NCI-H1105 treated with DMSO at 0.1 percent for 48 hours (cell line): ENCODE measurements at places on chromosomes 6 and 20.

DNA sequence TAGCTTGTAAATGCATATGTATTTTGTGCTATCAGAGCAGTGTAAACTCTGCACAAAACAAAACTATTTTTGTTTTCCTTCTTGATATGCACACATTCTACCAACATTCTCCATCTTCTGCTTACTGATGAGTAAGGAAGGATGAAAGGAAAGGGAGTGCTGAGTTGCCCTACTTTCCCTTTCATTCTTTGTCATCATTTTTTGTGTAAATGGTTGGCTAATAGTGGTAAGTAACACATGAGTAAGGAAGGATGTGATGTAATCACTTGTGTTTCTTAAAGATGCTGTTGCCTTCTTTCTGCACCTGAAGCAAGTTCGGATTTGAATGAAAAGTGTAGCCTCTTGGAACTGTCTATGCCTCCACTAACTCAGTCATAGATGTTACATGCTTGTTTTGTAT is 4.6 kb upstream of the REV3L start:
- DNase-seq = no peak

DNA sequence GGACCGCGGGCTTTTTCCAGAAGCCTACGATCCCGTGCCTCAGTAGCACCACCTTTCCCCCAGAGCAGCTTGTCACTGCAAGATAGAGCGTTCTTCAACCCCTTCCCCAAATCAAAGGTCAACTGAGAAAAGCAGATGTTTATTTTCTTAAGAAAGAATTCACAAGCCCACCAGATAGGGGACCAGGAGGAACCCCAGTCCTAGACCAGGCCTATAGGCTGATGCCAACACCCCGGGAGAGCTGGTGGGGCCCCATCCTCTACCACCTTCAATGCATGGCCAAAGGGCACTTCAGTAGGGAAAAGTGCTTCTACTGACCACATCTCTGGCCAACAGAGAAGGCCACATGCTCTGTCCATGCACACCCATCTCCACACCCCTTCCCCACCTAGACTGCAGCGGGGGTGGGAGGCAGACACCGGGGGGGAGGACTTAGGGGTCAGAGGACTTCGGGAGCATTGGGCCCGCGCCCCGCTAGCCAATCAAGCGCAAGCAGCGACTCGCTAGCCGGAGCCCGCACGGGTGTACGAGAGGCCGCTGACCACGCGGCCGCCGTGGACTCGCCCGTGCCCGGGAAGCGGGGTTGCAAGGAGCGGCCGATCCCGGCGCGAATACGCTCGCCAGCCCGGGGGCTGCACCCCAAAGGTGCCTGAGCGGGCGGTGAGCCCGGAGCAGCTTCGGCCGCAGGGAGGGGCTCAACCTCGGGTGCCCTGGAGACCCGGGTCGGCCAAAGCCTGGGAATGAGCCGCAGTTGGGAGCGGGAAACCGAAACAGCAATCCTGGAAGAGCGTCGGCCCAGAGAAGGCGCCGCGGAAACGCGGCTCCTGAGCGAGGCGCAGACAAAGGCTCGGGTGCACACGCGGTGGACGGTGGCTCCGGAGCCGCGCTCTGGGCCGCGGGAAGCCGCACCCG is 2.8 kb downstream of the PDE10A start:
- peak; percentile 33 for DNase-seq

- no peak for DNase-seq
Observed at GRCh38 chr6:46291275-46291633, 120.5 kb upstream of the ENPP5 start.

DNA sequence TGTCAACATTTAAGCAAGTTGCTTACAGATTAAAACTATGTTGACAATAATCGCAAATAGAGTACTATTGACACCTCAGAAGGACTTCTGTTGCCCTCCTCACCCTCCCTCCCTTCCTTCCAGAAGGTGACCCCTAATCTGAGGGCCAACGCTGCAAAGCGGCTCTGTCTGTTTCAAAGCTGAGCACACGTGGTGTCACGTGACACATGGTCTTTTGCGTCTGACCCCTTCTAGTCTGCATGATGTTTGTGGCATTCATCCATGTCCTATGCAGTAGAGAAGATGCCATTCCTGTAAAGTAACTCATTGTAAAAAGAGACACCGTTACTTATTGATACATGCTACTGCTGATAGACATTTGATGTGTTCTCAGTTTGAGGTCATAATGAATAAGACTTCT is 182.3 kb downstream of the THBS2 start:
- no peak for DNase-seq

DNA sequence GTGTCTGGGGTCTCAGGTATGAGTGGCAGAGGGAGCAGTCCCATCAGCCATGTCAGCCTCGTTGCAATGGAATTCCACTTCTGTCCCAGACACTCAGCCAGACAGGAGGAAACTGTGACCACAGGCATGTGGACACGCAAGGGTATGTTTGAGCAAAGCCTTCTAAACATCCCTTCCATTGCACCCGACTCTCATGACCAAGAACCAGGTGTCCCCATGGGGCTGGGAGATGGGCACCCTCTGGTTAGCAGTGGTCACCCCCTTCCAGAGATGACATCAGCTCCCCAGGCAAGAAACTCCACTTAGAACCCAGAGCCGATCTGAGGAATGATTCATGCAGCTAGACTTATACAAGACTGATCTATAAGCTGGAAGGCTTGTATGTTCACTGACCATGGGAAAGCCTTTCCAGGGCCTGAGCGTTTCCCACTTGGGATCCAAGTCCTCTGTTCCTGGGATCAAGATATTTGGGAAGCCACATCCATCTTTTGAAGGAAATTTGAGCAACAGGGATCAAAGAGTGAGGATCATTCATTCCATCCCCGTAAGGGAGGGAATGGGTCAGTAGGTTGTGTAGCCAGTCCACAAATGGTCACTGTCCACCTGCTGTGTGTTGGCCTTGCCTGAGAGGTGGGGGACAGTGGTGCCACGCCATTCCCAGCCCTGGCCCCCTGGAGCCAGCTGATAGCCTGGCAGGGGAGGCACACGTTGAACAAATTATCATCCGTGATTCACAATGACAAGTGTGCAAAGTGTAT is 3.9 kb upstream of the MRGBP start:
- no peak for DNase-seq

DNA sequence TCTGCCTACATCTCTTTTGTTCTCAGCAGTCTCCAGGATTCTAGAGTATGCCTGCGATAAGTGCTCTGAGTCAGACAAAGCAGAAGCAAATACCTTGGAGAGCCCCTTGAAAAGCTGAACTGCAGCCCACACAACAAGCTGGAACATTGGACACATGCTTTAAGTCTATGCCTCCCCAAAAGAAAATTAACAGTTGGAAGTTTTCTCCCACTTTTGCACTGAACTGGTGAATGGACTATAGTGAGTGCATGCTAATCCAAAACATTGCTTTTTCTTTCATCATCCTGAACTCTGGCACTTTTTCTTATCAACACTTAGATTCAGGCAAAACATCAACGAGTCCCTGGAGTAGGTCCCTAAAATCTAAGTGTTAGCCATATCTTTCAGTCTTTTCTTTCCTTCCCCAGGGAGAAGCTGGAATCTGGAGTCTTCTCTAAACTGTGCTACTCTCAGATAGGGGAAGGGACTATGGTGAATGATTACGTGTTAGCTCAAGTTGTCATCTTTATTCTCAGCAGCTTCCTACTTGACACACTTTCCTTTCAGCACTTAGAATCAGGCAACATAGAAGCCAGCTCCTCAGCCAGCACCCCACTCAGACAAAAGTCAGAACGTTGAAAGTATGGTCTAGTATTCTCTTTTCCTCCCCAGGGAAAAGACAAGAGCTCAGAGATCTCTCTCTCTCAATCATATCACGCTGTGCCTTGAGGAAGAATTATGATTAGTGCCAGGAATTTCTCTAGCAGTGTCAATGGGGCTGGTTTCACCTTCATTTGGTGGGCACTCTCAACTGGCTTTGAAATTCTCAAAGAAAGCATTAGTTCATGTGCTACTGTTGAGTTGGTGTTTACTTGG is 811.0 kb upstream of the GJE1 start:
- no peak for DNase-seq

DNA sequence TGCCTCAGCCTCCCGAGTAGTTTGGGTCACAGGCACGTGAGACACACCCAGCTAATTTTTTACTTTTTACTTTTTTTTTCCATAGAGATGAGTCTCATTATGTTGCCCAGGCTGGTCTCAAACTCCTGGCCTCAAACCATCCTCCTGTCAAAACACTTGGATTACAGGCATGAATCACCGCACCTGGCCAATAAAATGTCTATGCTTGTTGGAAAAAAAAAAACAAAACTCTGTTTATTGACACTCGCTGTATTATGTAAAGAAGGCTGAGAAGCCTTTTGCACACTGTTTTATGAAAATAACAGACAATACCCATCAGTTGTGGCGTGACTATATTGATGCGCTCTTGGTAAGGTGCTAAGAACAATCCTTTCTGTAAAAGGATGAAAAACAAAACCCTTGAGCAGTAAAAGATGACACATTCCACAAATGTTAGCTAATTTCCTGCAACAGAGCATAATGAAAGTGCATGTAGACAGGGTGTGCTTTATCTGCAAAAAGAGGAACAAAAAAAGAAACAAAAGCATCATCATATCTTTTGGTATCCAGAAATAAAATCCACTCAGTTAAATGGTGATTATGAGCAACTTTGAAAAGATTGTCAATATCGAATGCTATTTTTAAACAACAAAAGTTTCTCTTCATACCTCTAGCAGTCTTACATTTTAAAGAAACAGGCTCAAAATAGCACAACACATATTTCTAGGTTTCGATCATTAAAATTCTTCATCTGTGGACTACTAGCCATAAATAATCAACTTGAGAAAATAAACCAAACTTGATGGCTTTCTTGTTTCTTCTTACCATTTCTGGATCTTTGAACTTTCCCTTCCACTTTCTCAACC is 108.3 kb upstream of the PHACTR1 start:
- no peak for DNase-seq

DNA sequence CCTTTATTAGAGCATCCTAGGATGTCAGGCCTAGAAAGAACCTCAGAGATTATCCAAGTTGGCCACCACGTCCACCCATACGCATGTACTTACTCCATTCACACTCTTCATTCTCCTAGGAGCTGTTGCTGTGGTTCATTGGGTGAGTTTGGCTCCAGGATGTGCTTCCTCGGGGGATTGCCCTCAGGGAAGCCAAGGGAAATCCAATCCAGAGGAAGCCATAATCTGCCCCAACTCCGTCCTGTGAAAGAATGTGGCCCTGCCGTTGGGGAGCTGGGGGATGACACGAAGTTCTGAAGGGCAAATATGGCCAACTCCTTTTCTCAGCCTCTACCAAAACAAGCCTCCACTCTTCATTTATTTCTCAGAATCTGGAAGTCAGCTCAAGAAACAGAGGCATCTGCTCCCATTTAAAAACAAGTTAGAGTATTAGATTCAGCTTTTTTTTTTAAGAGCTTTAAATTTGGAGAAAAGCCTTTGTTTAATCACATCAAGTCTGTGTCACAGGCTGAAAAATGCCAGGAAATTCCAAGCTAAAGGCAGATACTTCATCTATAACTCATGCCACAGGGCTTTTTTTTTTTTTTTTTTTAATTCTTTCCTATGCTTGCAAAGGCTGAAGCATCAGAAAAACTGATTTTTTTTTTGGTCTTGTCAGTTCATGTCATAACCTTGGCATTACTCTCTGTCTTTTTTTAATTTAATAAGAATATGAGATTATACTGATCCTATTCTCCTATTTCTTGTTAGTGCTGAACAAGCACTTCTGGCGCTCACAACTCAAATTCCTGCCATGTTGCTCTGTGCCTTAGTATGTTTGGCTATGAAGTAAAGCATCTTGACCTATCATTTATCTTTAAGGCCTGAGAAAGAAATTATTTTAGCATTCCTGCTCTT is 480.9 kb upstream of the MARCKS start:
- no peak for DNase-seq

GRCh38 chr20:18005990-18006364 is 37.2 kb downstream of the MGME1 start:
- no peak for DNase-seq

DNA sequence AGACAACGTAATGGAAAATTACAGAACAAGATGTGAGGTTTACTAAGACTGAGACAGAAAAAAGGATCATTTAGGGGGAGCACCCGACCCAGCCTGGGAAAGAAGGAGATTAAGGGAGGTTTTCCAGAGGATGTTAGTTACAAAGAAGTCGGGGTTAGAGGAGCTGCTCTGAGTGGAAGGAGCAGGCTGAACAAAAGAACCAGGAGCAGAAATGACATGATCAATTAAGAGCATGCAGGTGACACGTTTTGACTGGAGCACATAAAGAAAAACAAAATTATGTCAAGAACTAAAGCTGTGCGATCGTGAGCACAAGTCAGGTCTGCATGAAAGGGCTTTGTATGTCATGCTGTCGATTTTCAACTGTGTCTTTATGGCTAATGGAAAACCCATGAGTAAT is 417.3 kb upstream of the MARCKS start:
- DNase-seq = no peak

DNA sequence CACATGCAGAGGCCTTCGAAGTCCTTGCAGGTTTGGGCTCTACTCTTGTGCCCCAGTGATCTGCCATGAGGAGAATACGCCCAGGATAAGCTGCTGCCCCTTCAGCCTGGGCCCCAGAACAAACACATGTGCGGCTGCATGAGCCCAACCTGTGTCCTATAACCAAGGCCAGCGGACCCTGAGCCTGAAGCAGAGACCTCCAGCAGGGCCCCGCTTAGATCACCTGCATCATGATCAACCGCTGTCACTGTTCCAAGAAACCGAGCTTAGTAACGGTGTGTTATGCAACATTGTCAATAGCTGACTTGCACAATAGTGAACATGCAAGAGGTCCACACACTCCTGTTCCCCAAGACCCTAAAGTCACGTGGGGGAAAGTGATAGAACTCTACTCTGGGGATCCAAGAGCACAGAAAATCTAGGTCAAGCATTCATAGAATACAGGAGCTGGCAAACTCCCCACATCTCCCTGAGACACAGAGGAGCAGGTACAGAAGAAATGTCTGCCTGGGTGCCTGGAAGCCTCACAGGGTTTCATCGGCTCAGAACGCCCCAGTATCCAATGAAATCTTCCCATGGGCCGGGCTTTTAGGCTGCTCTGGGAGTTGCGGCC is 136.2 kb downstream of the BMP7 start:
- DNase-seq = no peak

DNA sequence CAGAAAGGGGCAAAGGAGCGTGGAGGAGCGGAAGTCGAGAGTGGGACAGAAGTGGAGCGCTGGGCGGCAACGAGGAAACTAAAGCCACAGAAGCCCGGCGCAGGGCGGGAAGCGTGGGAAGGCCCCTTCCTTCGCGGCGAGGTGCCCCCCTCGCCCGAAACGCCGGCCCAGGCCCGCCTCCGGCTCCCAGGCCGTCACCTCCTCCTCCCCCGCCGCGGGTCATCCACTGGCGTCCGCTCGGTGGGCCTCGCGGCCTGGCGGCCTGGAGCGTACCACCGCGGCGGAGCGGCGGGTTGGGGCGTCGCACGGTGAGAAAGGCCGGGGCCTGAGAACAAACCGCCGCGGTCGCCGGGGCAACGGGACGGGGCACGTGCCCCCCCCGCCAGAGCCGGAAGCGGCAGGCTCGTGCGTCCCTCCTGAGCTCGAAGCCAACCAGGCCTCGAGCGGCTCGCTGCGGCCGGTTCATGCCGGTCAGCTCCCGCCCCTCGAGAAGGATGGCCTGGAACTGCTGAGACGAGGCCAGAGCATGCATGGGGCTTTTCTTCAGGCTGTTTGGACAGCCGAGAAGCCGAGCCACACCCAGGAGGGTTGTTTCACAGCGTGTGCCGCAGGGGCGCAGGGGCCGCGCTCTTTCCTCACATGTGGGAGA is at the start of gene TCP11:
Gene TCP11 (minus strand): TSS at position 333 of the 649 bp plus-strand sequence. CDS start 469 bp downstream, outside the sequence.
- DNase-seq = no peak

- DNase-seq = no peak
Observed at GRCh38 chr6:36025932-36026327, 1.5 kb upstream of the SLC26A8 start.

- DNase-seq = no peak
Observed at GRCh38 chr6:107578642-107579341, 88.9 kb downstream of the SOBP start.

- DNase-seq = no peak
Observed at GRCh38 chr20:62433658-62434497, 6.5 kb upstream of the RBBP8NL start.

GRCh38 chr20:36573798-36574365 is 485 bp downstream of the TGIF2 start:
- DNase-seq = no peak
